ENCODE measurements at places on chromosomes 16 and 17.

DNA sequence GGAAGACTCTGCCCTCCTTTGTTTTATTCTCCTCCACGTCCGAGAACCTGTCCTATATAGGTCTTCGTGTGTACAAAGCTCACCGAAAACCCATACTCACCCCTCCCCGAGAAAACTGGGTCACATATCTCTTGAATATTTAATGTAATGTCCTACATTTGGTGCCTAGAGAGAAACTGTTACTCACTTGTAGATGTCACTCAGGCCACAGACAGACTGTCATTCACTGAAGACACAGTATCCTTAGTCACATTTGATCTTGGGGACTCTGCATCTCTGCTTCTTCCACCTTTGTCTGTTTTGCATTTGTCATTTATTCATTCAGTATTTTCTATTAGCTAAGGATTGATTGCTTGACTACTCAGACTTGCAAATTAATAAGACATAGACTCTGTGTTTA is 131.8 kb upstream of the TBX2 start:
- DNase-seq: no peak

DNA sequence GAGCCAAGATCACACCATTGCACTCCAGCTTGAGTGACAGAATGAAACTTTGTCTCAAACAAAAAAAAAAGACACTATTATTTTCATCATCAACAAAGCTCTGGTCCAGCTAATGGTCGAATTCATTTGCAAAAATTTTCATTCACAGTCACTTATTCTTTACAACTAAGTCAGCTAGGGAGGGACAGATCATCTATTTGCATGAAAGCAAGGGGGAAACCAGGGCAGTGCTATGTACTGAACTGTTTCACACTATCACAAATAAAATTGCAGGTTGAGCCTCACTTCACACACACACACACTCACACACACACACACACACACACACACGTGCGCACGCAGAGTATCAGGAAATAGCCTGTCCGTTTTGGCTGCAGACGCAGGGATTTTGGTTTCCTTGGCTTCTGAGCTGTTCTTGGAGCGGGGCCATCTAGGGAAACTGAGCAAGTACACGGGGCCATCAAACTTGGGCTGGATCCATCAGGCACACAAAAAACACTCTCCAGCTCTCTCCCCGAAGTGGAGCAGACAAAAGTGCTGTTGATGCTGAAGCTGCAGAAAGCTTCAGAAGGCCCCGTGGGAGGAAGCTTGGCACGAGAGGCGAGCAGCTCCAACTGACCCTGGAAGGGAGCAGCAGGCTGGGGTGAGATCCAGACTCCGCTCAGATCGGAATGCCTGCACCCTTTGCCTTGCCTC is 44.3 kb upstream of the HELZ start:
- peak; percentile 69 for DNase-seq

GRCh38 chr17:57174591-57174990 is 81.7 kb upstream of the MSI2 start:
- no peak for DNase-seq

DNA sequence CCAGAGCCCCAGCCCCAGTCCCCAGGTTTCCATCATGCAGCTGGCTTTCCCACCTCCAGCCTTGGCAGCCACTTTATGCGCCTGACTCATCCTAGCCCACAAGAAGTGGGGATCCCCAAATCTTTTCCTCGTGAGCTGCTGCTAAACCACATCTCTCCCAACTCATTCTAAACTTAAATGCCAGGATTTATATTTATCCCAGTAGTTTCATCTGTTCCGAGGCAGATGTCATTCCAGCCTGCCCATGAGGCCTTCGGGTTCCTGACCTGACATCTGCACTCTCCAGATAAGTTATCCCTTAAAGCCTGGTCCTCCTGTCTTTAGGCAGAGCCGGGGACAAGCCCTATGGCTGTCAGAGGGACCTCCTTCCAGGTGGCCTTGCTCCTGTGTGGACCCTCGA is 16.6 kb downstream of the PLXDC1 start:
- peak; percentile 35 for DNase-seq

DNA sequence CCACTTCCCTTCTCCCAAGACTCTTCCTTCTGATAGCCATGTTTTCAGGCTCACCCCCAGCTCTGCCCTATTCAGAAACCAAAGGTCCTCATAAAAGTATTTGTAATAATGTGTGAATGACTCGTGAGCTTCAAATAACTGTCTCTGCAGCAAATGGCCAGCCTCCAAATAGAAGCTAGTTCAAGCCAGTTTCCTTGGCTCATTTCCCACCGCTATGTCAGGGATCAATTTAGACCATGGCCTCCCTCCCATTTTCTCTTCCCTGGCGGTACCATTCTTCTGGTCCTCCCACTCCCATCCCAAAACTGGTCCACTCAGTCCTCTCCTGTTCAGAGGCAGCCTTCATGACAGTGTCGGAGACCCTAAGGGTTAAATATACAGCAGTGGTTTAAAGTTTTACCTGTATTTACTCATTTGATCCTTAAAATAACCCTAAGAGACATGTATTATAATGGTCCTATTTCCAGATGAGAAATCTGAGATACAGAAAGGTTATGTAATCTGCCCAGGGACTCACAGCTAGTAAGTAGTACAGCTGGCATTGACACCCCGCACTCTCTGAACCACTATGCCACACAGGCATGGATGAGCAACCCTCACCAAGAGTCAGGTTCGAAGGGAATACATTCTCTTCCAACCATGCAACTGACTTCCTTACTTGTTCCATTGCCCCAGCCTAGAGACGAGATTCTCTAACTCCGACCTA is 42.9 kb downstream of the GAS7 start:
- peak; percentile 70 for DNase-seq

GRCh38 chr17:73546770-73547536 is 97.3 kb downstream of the SDK2 start:
- DNase-seq: peak; percentile 55

DNA sequence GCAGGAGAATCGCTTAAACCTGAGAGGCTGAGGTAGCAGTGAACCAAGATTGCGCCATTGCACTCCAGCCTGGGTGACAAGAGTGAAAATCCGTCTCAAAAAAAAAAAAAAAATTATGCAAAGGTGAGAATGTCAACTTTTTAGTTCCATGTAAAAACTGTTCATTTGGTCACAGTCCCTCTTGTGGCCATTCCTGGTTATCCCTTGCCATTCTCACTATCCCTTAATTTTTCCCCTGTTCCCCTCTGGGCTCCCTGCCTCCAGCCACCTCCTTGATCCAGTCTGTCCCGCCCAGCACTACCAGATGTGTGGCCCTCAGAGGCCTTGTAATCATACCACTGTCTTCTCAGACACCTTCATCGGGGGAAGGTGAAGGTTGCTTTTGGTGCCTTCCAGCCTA is 23.4 kb downstream of the DCAF7 start:
- DNase-seq: peak; percentile 10

GRCh38 chr17:9768381-9768934 is 22.9 kb downstream of the DHRS7C start:
- DNase-seq: peak; percentile 54

DNA sequence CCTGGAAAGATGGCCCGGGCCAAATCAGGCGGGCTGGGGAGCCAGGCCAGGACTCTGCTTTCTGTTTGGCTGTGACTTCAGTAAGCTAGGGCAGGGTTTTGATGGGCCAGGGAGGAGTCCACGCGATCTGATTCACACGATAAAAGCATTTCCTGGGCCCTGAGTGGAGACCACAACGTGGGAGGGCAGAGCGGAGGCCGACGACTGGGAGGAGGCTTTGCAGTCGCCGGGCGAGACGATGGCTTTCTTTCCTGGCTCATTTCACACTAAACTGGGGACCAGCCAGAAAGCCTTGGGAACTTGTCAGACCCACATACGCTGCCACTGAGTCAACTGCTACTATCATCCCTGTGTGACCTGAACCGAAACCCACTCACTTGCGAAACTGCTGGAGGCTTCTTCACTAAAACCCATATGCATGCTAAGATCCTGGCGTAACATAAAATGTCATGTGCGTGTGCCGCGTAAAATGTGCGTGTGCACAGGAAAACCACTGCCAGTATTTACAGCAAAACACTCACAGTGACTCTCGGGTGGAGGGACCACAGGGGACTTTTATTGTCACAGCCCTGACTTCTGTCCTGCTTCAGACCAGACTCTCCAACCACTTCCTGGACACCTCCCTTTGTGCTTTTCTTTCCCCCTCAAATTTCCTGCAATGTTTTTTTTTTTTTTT is 14.2 kb upstream of the RHBDF2 start:
- peak; percentile 99 for DNase-seq

- peak; percentile 82 for DNase-seq
Measured at GRCh38 chr16:17370223-17370707, 100.5 kb downstream of the XYLT1 start.

DNA sequence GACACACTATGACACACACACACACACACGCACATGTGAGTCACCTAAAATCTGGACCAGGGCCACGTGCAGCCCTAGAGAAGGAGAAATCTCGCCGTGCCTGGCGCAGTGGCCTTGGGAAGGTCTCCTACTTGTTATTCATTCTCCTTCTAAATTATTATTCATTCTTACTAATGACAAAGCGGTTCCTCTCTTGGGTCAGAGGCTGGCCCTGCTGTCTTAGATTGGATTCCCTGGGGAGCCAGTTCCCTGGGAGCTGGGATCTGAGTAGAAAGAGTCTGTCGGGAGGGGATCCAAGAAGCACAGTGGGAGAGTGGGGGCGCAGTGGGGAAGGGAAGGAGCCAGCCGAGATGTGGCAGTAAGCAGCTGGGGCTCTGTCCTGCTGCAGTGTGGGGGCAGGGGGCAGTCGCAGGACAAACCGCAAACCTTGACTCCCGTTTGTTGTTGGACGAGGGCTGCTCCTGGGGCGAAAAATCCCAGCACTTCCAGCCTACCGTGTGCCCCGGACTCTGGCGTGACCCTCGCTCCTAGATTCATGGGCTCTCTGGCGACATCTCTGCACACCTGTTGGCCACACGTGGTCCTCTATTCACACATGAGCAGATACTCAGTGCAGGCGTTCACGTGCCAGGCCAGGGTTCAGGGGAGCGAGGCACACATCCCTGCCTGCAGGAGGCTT is 18.7 kb upstream of the JPH3 start:
- peak; percentile 85 for DNase-seq

DNA sequence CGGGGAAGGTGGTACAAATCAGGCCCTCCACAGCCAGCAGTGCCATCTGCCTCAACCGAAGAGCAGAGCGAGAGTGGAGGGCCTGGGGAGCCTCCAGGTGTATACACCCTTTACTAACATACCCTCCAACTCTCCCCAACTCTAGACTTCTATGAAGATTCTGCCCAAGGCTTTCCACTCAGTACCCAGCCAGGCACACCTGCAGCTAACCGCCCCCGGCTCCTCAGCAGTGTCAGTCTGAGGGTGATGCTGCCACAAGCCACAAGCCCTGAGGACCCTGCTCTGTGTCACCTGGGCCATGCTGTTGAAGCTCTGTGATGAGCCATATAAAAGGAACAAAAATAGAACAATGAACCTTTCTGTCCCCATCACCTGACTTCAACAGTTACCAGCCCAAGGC is 3.8 kb downstream of the CENPV start:
- no peak for DNase-seq

DNA sequence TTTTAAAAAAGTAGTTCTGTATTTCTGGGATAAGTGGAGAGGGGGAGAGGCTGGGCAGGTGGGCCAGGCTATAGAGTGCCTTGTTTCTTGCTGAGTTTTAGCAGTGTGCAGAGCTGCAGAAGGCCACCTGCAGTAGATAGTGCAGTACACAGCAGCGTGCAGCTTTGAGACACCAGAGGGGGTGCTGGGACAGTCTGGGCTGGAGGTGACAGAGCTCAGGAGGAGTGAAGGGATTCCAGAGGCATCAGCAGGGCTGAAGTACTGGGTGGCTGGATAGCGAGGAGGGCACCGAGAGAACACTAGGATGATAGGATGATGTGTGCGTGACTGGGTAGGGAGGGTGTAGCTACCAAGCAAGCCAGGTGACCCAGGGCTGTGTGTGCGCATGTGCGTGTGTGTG is 26.6 kb downstream of the LCMT1 start:
- DNase-seq: no peak

- DNase-seq: no peak
Measured at GRCh38 chr16:27446721-27447120, 44.7 kb downstream of the IL21R start.

DNA sequence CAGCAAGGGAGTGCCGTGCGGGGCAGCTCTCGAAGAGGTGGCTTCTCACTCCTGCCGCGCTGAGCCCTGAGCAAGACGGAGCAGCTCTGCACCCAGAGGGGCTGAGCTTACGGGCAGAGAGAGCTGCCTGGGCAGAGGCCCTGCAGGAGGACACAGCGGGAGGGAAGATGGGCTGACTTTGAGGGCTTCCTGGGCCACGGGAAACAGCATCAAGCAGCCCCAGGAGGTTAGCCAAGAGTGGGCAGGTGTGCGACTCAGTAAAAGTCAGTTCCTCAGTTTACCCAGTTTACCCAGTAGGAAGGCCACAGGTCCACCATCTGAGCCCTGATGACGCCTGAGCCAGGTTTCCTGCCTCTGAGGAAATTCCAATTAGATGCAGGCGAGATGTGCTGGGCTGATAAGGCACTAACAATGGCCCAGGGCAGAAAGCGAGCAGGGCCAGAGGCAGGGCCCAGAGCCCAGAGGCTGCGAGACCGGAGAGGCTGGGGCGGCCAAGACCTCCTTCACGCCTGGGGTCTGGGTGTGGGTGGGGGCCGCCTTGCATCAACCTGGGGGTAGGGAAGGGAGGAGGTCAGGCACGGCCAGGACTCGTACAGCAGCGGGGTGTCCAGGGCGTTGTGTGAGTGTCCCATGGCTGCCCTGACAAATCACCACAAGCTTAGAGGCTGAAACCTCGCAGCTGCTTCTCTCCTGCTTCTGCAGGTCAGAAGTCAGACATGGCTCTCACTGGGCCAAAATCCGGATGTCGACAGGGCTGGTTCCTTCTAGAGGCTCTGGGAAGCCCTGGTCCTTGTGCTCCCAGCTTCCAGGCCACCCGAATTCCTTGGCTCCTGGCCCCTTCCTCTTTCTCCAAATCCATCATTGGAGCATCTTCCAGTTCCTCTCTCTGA is 32.0 kb upstream of the CIBAR2 start:
- DNase-seq: no peak
